ENCODE measurements at places on chromosomes 1 and 21. TPM values are rescaled to one million over a fixed set of nuclear protein-coding genes. Genes with fewer than 3 reads are reported as not detected.

GRCh38 chr21:30227633-30228404 is 11.9 kb upstream of the CLDN8 start:
- DNase-seq = no peak

GRCh38 chr1:202575918-202576653 is 134.2 kb downstream of the SYT2 start:
- no peak for DNase-seq

Gene ARHGEF16
- 19.4 TPM for polyA plus RNA-seq

- DNase-seq = no peak
Observed at GRCh38 chr1:116396769-116397168, 23.7 kb downstream of the ATP1A1 start.

DNA sequence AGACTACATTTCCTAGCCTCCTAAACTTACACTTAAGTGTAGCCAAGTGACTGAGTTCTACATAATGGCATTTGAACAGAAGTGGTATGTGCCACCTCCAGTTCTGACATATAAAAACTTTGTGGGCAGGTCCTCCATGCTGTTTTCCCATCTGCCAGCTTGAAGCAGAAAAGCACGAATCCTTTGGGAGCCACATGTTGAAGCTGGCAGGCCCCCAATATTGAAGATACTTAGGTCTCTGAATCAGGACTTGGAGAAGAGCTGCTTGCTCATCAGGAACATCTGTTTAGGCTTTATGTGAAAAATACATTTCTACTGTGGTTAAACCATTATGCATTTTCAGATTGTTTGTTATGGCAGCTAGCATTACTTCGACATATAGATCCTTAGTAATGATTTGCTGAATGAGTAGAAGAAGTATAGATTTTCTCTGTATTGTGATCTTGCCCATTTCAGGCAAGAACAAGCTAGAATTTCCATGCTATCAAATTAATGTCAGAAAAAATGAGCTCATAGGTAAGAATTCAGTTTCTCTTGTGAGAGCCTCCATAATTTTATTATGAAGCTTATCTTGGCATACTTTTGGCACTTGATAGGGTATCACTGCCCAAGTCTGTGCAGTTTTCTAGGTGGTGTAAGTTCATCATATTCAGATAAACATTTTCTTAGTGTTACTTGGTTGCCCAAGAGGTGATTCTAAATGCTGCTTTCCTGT is 68.4 kb downstream of the GDAP2 start:
- no peak for DNase-seq

Gene FMOD
- polyA plus RNA-seq = 30.8 TPM

DNA sequence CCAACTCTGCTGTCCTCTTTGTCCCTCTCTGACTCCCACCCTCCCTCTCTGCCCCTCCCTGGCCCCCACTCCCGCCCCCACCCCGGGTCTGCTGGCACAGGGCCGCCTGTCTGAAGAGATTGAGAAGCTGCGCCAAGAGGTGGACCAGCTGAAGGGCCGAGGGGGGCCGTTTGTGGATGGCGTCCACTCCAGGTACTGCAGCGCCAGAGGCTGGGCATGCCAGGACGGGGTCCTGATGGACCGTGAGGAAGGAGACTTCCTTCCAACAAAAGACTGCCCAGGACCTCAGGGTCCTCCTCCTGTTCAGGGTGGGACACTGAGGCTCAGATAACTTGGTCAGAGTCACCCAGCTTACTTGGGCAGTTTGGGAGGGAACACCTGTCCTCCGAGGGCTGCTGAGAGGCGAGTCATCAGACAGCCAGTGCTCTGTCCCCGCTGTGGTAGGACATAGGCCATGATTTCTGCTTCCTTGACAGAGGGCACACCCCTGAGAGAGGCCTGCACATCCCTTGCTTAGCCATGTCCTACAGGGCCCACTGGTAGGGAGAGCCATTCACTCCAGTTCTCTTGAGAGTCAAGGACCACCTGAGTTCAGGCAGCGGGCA is 23.4 kb downstream of the PPFIA4 start:
- no peak for DNase-seq

GRCh38 chr1:21631944-21632887 is 36.9 kb downstream of the RAP1GAP start:
- DNase-seq = no peak

DNA sequence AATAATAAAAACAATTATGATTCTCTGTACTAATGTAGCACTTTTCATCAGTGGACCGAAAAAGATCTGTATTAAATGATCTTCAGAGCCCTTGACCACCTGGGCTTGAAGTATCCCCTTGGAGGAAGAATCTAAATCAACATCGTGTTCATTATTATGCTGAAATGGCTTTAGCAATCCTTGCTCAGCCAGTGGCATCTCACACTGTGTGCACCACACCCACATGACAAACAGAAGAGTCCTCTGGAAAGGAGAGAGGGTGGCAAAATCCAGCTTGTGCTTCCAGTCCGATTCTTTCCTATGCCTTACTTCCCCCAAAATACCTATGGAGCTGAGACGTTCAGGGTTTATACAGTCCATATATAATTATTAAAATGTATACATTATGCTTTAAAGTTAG is 318.5 kb upstream of the RUNX1 start:
- DNase-seq = no peak

Gene C8B
- not detected for polyA plus RNA-seq

DNA sequence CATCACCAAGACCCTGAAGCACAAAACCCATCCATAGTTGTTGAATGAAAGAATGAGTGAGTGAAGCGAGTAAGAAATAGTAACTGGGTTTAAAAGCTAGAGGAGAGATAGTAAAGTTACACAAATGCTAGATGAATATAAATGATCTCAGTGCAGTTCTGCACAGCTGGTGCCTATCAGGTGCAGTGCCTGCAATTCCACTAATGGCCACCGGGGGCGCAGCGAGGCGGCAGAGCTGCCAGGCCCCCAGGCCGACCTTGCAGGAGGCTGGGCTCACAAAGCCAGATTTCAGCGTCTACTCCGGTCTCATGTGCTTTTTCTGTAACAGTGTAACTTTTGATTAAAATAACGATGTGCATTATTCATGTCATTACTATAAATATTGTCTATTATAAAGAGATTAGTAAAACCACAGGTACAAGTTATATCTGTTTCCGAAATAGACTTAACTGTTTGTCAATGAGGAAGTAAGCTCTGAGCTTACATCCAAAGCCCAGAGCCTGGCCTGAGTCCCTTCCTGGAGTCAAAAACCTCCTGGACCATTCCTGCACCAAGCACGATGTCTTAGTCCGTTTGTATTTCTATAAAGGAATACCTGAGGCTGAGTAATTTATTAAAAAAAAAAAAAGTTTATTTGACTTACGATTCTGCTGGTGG is 477.6 kb downstream of the NPHP4 start:
- DNase-seq = peak; percentile 36

DNA sequence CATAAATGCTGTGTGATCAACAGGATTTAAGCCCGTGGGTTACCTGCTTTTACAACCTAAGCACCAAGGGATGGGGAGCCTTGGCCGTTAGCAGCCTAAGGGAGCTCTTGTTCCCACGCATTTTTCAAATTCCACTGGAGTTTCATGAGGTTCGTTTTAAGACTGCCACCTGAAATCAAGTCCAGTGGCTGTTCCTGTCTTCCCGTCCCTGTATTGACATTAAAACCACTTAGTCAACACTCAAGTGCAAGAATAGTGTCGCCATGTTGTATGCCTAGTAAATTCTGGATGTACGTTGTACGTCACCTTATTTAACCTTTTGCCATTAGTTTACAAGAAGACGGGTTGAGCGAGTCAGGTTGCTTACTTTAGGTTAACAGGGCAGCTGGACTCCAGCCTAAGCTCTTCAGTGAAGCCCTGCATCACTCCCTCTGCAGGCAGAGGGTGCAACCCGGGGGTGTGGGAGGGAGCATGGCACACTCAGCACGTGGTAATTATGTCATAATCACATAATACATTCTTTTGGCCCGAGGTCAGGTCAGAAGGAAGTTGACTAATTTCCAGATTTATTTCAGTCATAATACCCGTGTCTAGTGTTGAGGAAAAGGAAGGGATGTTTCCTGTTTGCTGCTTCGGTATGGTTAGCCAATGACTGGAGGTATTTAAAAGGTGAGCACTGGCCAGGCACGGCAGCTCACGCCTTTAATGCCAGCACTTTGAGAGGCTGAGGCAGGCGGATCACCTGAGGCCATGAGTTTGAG is 42.5 kb downstream of the CNST start:
- peak; percentile 41 for DNase-seq

Gene MMEL1
- polyA plus RNA-seq = 3.3 TPM

DNA sequence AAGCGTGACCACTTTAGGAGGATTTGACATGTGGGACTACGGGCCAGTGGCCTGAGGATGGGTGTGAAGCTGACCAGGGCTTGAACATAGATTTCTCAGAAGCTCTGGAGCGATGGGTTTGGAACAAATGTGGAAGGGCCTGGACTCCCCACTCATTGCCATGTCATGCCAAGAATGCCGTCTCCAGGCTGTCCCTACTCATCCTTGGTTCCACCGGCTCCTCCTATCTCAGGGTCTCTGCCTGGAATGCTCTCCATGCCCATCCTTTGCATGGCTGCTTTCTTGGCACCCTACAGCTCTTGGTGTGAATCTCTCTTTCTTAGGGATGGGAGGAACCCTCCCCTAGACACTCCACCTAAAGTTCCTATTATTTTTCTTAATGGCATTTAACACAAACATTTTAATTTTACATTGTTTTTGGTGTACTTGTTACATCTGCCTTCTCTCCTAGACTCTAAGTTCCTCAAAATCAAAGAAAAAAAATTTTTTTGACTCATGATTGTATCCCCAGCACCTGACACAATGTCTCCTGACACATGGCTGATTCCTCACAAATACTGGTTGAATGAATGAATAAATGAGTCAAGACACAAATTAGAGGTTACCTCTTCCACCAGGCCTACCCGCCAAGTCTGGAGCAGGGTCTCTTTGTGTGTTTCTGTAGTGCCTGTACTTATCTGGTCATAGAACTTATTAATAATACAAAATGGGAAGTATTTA is 114.5 kb downstream of the OMA1 start:
- DNase-seq = no peak

Gene KCNAB2
- polyA plus RNA-seq = 4.1 TPM

DNA sequence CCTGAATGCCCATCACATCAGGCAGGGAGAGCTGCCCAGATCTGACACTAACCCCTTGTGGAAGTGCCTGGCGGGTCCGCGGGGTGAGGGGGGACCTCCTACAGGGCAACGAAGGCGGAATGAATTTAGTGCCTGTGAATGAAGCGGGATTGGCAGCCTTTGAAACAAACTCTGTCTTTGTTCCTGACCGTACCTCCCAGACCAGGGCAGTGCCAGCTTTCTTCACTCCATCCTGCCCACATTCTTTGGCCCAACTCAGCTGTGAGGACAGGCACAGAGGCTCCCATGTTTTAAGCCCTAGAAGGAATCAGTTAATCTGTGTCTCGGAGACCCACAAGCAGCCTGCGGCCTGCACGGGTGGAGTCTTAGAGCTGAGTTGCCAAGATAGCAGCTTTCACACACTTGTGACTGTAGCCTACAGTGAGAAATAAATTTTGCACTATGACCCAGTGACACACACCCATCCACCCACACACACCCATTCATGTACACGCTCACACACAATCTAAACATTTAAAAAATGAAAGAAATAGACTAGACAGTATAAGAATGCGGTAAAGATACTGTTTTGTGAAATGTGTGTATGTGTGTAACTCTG is 60.1 kb upstream of the USP24 start:
- no peak for DNase-seq

DNA sequence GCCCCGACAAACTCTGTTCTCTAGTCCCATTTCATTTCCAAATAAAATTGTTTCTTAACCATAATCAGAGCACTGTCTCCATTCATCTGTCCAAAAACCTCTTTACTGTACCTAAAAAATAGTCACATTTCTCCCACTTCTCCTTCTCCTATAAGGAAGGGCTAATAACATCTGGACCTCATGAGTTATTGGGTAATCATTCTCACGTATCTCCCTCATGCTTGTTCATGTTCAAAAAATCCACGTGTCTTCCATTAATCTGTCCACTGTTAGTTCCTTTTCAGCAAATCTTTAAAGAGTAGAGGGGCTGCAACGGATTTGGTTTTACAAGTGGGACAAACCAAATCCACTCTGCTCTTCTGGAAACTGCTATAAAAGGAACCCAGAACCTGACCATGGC is 1418.8 kb downstream of the MRPL39 start:
- DNase-seq = no peak

- DNase-seq = no peak
Observed at GRCh38 chr1:9691691-9692090, 40.2 kb downstream of the PIK3CD start.

Gene EFCAB7
- polyA plus RNA-seq = 22.8 TPM
